Activated CD8-positive, alpha-beta memory T cell treated with anti-CD3 and anti-CD28 coated beads, Interleukin-2, amount 50 U/mL, for 48 hours (primary cell): ENCODE measurements at places on chromosomes 16 and 17.

GRCh38 chr16:59113004-59113670 is 379.0 kb upstream of the GOT2 start:
- DNase-seq: no peak

- no peak for DNase-seq
Measured at GRCh38 chr16:23597003-23597756, 1.1 kb upstream of the NDUFAB1 start.

- no peak for DNase-seq
Measured at GRCh38 chr16:55697867-55698266, 42.1 kb downstream of the SLC6A2 start.

- DNase-seq: no peak
Measured at GRCh38 chr17:3835410-3836229, 10.4 kb downstream of the NCBP3 start.

GRCh38 chr17:82588266-82589175 is 59.7 kb downstream of the WDR45B start:
- DNase-seq: no peak

DNA sequence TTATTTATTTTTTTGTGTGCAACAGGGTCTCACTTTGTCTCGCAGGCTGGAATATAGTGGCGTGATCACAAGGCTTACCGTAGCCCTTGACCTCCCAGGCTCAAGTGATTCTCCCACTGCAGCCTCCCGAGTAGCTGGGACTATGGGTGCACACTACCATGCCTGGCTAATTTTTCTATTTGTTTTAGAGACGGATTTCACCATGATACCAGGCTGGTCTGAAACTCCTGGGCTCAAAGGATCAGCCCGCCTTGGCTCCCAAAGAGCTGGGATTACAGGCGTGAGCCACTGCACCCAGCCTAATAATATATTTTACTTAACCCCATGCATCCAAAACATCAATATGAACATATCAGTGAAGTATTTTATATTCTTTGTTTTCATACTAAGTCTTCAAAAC is 2.0 kb downstream of the CCDC200 start:
- peak; percentile 10 for DNase-seq

DNA sequence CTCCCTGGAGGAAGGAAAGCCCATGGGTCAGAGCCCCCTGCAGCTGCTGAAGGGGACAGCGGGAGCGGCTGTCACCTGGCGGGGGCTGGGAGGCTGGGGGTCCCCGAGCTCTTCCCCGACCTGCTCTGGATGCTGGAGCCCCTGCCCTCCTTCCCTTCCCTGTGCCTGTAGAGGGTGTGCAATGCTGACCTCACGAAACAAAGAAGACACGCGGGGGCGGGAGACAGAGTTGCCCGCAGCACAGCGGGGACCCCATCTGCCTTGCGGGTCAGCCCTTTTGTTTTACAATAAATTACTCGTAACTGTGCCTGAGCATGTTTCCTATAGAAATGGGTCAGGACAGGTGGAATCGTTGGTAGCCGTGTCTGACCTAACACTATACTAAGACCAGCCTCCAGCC is 6.3 kb downstream of the SECTM1 start:
- no peak for DNase-seq

DNA sequence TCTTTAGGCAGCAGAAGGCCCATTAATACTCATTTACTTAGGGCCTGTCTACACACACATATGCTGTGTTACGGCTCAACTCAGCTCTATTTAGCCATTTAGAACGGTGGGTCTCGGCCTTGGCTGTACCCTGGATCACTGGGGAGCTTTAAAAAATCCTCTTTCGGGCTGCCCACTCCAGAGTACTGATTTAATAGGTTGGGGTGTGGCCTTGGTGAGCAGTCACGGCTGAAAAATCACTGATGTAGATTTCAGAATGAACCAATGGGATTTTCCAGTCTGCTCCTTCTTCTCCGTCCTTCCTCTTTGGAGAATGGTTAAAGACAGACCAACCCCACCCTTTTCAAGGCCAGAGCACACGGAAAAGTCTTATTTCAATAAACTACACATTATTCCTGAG is 223.5 kb downstream of the CCDC182 start:
- DNase-seq: no peak

GRCh38 chr17:59513934-59514841 is 51.2 kb upstream of the DHX40 start:
- DNase-seq: no peak

- DNase-seq: no peak
Measured at GRCh38 chr17:45406107-45406506, 26.6 kb downstream of the ARHGAP27 start.

DNA sequence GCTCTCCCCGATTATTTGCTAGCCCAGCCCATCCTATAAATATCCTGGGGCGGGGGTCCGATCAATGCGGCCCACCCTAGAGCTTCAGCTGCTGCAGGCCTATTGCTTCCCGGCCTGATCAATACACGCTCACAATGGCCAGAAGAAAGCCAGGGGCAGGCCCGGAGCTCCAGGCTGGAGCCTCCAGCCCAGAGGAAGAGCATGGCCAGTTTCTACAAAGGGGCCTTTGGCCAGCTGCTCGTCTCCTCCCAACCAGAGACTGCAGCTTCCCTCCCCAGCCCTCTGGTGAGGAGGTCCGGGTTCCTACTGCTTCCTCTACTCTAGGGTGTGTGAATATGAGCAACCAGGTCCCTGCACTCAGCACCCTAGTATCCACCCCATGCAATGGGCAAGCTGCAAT is 36.7 kb downstream of the SALL1 start:
- no peak for DNase-seq

GRCh38 chr17:75504347-75505151 is 10.8 kb downstream of the CASKIN2 start:
- peak; percentile 61 for DNase-seq

GRCh38 chr16:79089735-79090284 is 510.7 kb downstream of the MAF start:
- no peak for DNase-seq

- DNase-seq: no peak
Measured at GRCh38 chr17:32907583-32907982, 20.4 kb upstream of the TMEM98 start.

GRCh38 chr17:42174126-42174783 is 6.7 kb downstream of the KCNH4 start:
- no peak for DNase-seq

GRCh38 chr16:55687802-55688201 is 32.0 kb downstream of the SLC6A2 start:
- DNase-seq: no peak

DNA sequence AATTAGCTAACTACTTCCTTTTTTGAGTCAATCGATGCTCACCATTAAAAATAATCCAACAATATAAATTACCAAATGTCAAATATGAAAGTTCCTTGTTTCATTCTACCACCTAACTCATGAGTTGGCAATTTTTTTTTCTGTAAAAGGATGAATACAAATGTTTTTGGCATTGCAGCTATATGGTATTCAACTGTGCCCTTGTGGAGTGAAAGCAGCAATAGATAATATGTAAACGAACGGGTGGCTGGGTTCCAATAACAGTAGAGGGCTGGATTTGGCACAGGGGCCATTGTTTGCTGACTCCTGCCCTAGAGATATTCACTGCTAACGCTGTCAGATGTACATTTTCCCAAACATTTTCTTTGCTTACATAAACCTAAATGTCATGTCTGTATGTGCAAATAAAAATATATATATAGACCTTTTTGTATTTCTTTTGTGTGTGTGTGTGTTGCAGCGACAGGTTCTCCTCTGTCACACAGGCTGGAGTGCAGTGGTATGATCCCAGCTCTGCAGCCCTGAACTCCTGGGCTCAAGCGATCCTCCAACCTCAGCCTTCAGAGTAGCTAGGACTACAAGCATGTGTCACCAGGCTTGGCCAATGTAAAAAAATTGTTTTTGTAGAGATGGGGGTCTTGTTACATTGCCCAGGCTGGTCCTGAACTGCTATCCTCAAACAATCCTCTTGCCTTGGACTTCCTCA is 73.9 kb downstream of the RPGRIP1L start:
- no peak for DNase-seq

DNA sequence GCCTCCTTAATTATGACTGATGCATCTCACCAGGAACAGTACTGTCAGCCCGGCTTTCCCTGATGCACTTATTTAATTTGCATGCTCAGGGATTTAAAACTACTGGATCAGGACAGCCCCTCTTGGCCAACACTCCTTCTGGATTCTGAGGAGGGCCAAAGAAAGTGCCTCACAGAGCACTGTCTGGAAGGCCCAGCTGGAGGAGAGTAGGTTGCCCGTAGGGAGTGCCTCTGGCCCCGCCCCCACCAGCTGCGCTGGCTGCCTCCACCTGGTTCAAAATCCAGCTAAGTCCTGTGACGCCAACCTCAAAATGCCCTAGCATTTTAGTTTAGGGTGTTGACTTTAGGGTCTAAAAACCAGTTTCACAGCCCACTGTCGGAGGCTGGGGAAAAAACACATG is 49.4 kb upstream of the SREBF1 start:
- no peak for DNase-seq

- no peak for DNase-seq
Measured at GRCh38 chr16:49365711-49366509, 7.7 kb upstream of the C16orf78 start.

DNA sequence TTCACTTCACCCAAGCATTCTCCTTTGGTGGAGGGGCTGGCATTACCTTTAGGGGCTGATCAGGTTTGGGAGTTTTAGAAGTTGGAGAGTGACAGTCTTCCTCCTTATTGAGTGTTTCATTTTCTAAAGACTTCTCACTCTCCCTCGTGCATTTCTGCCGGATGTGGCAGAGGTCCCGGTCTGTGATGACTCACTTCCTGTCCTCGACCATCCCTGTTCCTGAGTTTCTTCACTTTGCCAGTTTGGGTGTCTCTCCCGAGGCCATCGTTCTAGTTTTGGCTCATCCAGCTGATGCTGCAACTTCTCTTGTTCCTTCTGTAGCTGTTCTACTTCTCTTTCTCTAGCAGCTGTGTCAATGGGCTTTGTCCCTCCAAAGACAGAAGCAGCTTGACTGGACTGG is 104.3 kb downstream of the PHKB start:
- DNase-seq: no peak

DNA sequence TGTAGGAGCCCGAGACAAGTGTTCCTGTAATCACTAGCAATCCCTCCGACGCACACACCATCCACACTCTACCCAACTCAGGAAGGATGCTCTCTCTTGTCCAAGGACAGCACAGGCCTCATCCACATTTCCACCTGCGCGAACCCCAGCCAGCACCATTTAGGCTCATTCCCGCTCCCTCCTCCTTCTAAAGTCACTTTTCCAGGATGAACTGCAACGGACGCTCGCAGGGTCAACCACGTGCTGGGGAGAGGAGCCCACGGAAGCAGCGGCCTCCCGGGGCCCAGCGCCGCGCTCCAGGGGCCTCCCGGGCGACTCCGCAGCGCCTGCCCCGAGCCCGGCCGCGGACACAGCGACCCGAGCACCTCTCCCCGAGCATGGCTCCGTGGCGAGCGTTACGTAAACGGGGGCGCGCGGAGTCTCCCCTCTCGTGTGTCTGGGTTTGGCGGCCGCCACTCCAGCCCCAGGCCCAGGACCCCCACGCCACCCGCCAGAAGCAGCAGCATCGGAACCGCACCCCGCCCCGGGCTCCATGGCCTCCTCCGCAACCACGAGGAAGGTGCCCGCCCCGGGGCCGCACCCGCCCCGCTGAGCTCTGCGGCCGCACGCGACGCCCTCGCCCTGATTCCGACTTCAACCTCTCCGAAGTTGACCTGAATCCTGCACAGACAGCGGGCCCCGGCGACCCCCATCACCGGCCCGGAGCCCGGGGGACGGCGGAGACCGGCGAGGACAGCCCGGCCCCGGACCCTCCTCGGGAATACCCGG is 668 bp downstream of the USP36 start:
- peak; percentile 78 for DNase-seq

- DNase-seq: no peak
Measured at GRCh38 chr16:84643180-84643583, 5.1 kb upstream of the KLHL36 start.

GRCh38 chr16:6549415-6549814 is 783.2 kb upstream of the RBFOX1 start:
- DNase-seq: no peak

- DNase-seq: no peak
Measured at GRCh38 chr17:75039238-75039637, 7.5 kb downstream of the ATP5PD start.

DNA sequence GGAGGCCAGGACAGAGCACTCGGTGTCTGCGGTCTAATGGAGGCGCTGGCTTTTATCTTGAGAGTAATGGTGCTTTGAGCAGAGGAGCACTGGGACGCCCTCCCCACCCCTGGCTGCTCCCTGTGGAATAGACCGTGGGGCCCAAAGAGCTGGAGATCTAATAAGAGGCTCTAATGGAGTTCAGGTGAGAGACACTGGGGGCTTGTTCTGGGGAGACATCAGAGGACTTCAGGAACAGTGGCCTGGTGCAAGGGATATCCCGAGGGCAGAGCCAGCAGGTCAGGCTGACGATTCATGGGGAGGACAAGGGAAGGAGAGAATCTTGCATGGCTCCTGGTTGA is 9.5 kb upstream of the KRT19 start:
- DNase-seq: no peak

- DNase-seq: no peak
Measured at GRCh38 chr16:71676236-71676635, 48.3 kb downstream of the PHLPP2 start.

DNA sequence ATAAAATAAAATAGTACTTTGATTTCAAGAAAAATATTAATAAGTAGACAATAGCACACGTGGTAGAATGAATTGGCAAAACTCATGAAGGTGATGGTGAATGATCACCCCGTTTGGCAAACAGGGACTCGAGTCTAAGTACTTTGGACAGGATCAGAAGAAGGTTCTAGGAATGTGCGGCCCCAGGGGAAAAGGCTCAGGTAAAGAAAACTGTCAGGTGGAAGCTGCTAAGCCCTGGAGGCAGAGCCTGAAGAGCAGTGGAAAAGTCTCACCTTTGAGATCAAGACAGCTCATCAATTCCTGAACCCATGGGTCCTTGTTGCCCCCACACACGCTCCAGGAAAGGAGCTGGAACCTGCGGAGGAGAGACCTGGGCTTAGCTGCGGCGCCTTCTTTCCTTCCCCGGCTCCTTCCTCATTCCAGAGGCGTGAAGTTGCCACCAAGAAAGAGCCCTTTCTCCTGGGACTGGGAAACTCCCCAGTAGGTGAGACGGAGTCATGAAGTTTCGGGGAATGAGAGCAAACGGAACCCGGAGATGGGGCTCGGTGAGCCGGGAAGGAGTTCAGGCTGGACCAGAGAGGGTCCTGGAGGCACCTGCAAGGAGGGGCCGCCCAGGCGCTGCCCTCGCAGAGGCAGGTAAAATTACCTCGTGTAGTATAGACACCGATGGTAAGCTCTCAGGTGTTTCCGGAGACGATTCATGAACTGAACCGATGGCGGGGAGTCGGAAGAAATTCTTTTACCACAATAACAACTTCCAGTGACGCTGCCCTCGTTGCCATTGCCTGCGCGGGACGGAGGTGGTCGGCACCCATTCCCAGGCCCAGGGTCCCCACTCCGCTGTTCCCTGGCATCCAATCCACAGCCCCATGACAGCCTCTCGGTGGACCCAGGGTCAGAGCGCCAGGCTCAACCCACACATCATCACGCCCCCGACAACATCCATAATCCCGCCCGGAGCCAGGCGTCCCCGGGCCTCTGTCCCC is 1.2 kb upstream of the ZMYND15 start:
- DNase-seq: no peak

DNA sequence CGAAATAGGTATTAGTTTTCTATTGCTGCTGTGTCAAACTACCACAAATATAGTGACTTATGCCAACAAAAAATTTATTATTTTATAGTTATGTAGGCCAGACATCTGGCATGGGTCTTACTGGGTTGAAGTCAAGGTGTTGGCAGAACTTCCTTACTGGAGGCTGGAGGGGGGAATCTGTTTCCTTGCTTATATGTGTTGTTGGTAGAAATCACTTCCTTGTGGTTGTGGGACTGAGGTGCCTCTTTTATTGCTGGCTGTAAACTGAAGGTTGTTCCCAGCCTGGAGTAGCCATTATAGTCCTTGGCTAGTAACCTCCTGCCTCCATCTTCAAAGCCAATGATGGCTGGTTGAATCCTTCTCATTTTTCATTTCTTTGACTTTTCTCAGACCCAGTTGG is 439.8 kb upstream of the EEF2KMT start:
- DNase-seq: no peak
